ENCODE measurements at places on chromosomes 1 and 21.

DNA sequence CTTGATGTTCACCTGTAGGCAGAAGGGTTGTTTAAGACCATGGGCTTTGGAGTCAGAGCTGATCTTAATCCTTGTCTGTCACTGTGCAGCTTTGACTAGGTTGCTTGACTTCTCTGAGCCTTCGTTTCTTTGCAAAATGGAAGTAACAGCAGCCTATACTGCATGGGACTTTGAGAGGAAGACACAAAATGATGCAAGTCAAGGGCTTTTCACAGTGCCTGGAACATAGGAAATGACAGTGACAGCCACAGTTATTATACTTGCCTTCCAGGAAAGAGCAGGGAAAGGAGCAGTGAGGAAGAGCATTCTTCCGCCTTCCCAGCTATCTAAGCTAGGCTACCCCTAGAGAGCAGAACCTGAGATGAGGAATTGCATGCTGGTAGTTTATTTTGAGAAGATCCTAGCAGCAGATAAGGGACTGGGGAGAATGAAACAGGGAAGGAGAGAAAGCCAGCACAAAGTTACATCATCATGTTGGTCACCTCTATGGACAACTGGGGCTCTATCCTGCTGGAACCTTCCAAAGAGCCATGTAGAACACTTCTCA, 3.1 kb downstream of the CSF3R start:
- DNase-seq = no peak

DNA sequence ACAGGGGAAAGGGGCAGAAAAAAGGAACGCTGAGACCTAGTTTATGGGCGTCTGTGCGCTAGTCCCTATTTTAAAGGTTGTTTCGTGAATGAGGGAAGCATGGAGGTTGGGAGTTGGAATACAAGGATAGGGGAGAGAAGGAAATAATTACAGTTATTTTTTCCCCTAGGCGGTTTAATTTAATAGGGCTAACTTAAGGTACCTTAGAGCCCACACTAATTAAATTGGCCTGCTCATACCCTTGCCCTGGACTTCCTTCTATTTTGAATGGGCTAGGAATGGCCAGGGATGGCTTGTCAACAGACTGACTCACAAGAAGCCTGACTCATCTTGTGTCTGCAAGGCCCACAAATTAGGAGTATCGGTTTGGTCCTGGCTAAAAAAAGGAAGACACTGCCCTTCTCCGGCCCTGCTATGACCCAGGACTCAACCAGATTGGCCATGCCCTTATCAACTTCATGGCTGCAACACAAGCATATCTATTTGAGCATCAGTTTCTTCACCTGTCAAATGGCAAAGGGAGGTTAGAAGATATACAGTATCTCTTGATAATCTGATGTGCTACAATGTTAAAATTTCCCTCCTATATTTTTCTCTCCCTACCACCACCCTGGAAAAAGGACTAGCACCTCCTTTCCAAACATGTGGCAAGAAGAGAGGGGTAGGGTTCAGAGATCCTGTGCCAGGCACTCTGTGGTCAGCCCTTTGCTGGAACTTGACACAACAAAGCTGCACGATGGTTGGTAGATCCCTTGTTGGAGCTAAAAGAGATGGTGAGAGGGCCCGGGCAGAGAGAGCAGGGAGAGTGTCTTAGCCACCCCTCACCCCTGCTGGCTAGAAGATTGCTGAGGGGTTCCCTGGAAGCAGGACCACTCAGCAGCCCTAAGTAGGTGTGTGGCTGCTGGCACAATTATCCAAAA, 2.2 kb upstream of the SSBP3 start:
- no peak for DNase-seq

- DNase-seq = no peak
These were observed 735 bp downstream of the NBL1 start for GRCh38 chr1:19644681-19645410.

DNA sequence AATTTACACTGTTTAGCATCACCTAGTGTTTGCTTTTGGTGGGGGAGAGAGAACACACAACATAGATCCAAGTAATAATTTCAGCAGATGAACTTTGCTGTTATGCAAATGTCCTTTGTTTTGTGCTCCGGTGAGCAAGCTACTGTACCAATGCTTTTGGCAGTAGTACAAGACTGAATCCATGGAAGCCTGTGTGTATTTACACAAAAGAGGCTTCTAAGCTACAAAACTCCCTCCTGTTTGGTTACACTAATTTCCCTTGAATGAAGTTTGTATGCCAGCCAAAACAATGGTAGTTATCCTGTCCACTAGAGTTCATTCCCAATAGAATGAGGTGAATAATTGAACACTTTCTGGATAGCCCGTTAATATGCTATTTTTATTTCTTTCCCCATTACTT, 320.5 kb downstream of the KCTD3 start:
- no peak for DNase-seq

GRCh38 chr1:11466416-11466815, 12.5 kb upstream of the DISP3 start:
- no peak for DNase-seq

DNA sequence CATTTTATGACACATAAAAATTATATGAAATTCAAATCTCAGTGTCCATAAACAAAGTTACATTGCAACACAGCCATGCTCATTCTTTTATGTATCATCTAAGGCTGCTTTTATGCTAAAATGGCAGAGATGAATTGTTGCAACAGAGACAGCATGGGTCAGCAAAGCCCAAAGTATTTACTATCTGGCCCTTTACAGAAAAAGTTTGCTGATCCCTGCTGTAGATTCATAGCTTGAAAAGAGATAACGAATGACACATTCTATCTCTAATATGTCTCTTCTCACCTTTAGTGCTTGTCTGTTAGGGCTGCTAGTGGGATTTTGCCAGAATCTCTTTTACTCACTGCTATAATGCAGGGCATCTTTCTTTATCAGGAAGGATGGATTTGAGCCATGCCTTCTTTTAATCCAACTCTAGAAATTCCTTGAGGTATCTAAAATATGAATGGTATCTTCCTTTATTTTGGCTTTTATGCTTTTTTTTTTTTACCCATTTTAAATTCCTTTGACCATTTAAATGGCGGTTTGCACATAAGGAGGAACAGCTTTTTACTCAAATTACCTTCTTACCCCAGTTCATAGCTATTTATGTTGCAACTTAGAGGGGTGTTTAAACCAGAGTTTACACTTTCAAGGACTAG, 598.2 kb downstream of the PLPP3 start:
- no peak for DNase-seq

DNA sequence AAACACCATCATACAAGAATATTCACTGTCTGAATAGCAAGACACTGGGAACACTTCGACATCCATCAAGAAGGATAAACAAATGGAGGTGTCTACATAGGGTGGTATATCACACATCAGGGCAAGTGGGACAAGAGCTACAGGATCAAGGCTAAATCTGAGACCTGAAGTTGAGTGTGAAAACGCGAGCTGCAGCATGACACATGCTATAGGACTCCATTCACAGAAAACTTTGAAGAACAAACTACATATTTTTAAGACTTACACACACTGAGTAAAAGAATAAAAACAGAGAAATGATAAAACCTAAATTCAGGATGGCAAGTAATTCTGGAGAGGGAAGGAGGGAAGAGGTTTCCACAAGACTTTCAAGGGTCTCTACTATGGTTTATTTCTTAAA, 2.1 kb downstream of the TTC39A start:
- DNase-seq = no peak

DNA sequence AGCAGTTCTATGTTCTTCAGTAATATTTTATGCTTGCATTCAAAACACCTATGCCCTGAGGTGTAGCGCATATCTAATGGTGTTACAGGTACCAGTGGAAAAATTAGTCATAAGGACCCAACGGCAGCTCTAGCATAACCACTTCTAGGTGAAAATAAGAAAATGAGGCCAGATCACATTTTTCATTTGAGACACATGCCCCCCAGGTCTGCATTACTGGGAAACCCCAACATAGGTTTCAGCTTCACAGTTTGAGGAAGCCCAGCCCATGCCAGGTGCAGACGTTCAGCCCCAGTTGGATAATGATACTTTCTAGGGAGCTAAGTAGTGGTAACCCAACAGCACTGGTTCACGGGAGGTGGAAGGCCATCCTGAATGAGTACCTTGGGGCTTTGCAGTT, 129.8 kb downstream of the CNIH3 start:
- DNase-seq = no peak

DNA sequence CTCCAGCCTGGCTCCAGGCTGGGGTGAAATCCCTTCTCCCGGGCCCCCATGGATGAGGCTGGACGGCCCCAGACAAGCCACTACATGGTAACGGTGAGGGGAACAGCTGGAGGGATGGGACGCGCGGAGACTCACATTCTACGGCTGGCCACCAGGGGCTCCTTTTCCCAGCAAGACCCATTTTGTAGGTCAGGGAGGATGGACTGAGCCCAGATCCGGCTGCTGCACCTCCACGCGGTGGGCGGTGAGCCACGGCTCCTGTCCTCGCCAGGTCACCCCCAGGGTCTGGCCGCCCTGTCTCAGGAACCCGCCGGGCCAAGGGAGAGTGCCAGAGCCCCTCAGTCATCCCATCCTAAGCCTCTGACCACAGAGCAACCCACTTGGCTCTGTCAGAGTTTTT, 75.0 kb upstream of the ACTRT2 start:
- DNase-seq = no peak

GRCh38 chr1:88655685-88656299, 28.3 kb upstream of the PKN2 start:
- DNase-seq = no peak

DNA sequence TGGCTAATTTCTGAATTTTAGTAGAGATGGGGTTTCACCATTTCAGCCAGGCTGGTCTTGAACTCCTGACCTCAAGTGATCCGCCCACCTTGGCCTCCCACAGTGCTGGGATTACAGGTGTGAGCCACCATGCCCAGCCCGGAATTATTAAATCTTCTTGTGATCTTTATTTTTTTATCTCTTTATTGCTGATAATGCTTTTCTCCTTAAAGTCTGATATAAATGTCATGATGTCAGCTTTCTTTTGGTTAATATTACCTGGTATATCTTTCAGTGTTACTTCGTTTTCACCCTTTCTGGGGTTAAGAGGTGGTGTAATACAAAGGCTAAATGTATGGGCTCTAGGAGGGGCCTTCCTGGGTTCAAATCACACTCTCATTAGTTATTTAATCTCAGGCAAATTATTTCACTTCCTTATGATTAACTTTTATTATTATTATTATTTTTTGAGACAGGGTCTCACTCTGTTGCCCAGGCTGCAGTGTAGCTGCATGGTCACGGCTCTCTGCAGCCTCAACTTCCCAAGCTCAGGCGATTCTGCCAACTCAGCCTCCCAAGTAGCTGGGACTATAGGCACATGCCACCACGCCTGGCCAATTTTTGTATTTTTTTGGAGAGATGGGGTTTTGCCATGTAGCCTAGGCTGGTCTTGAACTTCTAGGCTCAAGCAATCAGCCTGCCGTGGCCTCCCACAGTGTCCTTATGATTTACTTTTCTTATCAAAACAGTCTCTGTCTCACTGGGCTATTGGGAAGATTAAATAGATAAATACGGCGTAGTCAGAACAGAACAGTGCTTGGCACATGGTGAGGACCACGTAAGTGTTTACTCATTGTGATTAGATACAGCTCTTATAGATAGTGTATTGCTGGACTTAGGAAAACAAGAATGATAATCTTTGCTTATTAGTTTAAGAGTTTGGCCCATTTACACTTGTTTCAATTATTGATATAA, 216.5 kb downstream of the URB2 start:
- DNase-seq = no peak

- no peak for DNase-seq
These were observed 2.1 kb downstream of the COL6A2 start for GRCh38 chr21:46100020-46100419.

DNA sequence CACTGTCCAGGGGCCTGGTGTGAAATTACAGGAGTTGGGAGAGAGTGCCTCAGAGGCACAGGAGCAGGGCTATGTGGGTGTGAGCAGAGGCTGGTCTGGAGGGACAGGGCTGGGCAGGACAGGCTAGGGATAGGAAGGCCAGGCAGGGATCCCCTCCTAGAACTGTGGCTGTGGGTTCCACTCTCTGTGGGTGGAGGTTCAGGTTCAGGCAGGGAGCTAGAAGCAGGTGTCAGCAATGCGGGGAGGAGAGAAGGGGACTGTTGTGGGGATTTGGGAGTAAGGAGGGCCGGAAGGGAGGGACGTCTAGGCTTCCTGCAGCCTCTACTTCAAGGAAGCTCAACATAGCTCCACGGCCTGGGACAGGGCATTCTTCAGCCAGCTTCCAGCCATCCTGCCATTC, 8.3 kb upstream of the GPR61 start:
- DNase-seq = no peak

GRCh38 chr21:25313829-25314228, 293.5 kb downstream of the MRPL39 start:
- DNase-seq = no peak

DNA sequence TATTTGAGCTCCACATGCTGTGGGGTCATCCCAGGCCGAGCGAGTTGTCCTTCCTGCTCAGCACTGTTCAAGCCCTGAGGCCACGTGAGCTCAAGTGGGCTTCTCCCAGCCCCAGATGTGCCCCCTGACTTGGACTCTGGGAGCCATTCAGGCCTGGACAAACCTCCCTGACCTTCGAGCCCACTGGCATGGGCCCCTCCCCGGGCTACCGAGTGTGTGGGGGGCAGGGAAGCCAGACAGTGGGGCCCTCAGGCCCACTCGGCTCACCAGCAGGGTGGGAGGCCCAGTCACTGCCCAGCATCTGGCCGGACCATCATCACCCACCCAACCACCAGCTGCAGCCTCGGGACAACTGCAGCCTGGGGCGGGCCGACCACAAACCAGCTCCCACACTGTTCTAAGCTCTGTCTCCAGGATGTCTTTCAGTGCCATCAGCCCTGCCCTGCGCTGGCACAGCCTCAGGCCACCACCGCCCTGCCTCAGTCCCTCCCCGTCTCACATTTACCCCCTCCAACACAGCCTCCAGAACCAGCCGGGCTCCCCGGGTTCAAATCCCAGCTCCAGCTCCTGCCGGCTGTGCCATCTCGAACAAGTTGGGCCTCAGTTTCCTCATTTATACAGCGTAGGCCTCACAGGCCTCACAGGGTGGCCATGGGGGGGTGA, 20.9 kb upstream of the PLEKHG5 start:
- no peak for DNase-seq

GRCh38 chr1:228315945-228316588, 90.6 kb downstream of the TRIM11 start:
- DNase-seq = no peak

- no peak for DNase-seq
These were observed 50.2 kb downstream of the WARS2 start for GRCh38 chr1:119090250-119090649.

GRCh38 chr1:70164350-70164749, 41.0 kb downstream of the LRRC40 start:
- DNase-seq = no peak

Data from DMS79 (cell line).